Foreskin melanocyte (primary cell): ENCODE measurements at places on chromosomes 1 and 21.

GRCh38 chr1:179175011-179175841, 54.3 kb downstream of the ABL2 start:
- DNase-seq = peak; percentile 98

- no peak for DNase-seq
Observed at GRCh38 chr1:108799001-108799400, 52.5 kb downstream of the STXBP3 start.

DNA sequence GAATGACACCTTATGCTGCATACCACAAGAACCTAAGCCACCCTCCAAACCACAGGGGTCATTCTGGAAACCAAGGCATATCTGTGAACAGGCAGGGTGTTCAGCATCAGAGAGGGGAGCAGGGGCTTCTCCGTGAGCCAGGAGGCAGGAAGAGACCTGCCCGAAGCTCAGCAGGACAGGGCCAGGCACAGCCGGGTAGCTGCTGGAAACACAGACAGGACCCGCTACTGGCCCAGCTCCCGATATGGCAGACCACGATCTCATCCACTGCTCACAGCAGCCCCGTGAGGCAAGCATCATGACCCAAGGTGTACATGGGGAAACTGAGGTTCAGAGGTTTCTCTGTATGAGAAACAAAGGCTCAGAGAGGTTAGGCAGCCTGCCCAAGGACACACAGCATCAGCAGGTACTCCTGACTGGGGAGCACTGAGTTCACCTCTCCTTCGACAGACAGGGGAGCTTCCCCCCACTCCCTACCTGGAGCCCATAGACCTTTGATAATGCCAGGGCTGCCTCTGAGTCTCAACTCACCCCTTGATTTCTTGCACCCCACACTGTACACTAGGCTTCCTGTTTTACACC, 317.7 kb downstream of the MATN1 start:
- no peak for DNase-seq

DNA sequence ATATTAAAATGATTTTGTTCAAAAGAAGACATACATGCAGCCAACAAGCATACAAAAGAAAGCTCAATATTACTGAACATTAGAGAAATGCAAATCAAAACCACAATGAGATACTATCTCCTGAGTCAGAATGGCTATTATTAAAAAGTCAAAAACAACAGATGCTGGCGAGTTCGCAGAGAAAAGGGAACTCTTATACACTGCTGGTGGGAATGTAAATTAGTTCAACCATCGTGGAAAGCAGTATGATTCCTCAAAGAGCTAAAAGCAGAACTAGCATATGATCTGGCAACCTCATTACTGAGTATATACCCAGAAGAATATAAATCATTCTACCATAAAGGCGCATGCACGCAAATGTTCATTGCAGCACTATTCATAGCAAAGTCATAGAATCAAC, 126.0 kb upstream of the HMCN1 start:
- no peak for DNase-seq

- DNase-seq = no peak
Observed at GRCh38 chr1:44015206-44015605, 16.1 kb downstream of the SLC6A9 start.

- no peak for DNase-seq
Observed at GRCh38 chr21:22490049-22490448, 1491.8 kb downstream of the NCAM2 start.

- DNase-seq = no peak
Observed at GRCh38 chr21:46439906-46440305, 18.8 kb upstream of the DIP2A start.

- DNase-seq = no peak
Observed at GRCh38 chr1:1899266-1899966, 8.5 kb upstream of the GNB1 start.

DNA sequence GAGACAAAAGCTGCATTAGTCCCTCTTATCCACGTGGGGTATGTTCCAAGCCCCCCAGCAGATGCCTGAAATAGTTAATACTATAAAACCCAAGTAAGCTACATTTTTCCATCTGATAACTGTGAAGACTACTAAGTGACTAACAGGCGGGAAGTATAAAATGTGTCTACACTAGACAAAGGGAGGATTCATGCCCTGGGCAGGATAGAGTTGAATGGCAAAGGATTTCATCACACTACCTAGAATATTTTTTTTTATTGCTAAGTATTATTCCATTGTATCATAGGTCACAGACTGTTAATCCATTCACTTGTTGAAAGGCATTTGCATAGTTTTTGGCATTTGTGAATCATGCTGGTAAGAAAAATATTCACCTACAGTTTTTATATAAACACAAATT, 26.4 kb upstream of the CFHR4 start:
- DNase-seq = peak; percentile 32

GRCh38 chr1:153734396-153735089, 6.7 kb downstream of the INTS3 start:
- no peak for DNase-seq

DNA sequence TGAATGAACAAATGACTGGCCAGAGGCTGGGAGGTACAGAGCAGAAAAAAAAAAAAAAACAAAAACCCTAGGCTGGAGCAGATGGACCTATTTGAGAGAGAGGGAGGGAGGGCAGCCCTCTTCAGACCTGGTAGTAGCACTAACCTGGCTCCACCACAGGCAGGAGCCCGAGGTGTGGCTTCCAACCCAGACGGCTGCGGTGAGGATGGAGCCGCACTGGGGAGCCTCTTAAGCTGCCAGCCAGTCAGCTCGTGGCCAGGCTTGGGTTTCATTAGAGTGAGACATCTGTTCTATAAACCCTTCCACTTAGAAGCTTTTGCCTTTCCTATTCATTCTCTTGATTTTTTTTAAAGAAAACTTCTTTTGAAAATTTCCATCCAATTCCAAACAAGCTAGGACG, 16.8 kb downstream of the LGR6 start:
- no peak for DNase-seq

DNA sequence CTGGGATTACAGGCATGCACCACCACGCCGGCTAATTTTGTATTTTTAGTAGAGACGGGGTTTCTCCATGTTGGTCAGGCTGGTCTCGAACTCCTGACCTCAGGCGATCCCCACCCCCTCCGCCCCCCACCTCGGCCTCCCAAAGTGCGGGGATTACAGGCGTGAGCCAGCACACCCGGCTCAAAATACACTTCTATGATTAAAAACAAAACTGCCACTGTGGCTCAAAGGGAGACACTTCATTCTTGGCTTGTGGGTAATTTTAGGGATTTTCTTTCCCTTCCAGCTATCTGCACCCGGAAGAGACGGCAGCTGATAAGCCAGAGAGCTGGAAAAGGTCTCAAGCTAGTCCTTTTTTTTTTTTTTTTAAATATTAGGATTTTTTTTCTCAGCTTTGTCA, 24.5 kb downstream of the TMPRSS2 start:
- DNase-seq = no peak

DNA sequence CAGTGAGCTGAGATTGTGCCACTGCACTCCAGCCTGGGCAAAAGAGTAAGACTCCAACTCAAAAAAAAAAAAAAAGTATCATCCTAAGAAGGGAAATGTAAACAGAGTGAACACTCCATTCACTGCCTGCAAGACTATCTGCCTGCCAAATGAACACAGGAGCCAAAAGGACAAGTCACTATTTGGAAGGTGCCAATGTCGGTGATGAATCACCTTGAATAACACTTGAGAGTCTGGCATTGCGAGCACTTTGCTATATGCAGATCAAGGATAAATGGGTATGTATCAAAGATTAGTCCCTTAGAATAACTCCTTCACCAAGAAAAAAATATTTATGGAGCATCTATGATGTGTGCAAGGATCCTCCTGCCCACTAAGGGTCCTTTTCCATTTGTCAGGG, 6.6 kb downstream of the UBR4 start:
- DNase-seq = no peak

DNA sequence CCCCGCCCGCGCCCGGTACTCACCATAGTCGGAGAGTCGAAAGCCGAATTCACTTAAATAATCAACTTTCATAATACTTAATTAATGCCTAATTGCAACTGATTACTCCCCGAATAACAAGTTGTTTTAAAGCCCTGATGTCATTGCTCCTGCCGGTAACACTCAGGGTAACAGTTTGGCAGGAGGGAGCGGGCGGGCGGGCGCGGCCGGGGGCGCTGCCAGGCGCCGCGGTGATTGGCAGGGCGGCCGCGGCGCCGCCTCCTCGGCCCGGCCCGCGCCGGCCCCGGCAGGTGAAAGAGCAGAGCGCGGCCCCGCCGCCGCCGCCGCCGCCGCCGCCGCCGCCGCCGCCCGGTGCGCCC, 102.2 kb downstream of the CASZ1 start:
- no peak for DNase-seq

GRCh38 chr1:32335790-32336590, at the start of gene MARCKSL1:
TSS of gene MARCKSL1 (minus strand) at chr1:32336233. CDS start at chr1:32336033, 200 bp downstream.
- DNase-seq = no peak

- no peak for DNase-seq
Observed at GRCh38 chr1:159934136-159935039, 9.1 kb upstream of the TAGLN2 start.

DNA sequence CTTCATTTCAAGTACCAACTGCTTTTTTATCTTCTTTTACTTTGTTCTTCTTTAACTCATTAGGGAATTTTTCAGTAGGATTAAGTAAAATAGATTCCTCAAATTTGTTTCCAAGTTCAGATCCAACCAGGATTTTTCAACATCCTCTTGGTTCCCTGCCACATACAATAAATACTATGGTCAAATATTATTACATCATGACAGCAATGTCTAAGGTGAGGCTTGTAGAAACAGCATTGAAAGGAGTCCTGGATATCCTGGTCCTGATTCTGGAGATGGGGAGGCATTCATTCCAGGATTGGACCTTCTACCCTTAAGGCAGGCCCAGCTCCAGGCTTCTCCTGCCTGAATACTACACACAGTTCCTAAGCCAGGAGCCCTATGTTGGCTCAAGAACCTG, 80.2 kb upstream of the F3 start:
- no peak for DNase-seq

GRCh38 chr1:70222716-70223235, 1.6 kb downstream of the SRSF11 start:
- no peak for DNase-seq

- DNase-seq = no peak
Observed at GRCh38 chr1:28395181-28395580, 25.6 kb downstream of the PHACTR4 start.

DNA sequence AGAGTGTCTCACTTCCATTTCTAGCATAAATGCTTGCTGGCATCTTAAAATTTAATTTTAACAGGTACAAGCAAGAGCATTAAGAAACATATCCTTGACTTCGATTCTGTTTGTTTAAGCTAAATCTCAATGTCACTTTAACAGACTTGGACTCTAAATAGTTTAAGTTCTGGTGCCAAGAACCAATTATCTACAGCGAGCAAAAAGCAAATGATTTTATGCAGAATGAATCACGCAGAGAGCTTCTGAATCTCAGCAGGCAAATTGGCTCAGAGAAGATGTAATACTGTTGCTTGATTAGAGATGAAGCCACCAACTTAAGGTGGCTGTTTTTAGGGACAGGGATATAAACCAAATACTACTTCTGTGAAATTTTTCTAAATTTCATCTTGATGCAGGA, 117.0 kb upstream of the PLD5 start:
- no peak for DNase-seq

GRCh38 chr1:23171181-23171755, 2.6 kb upstream of the LUZP1 start:
- no peak for DNase-seq

DNA sequence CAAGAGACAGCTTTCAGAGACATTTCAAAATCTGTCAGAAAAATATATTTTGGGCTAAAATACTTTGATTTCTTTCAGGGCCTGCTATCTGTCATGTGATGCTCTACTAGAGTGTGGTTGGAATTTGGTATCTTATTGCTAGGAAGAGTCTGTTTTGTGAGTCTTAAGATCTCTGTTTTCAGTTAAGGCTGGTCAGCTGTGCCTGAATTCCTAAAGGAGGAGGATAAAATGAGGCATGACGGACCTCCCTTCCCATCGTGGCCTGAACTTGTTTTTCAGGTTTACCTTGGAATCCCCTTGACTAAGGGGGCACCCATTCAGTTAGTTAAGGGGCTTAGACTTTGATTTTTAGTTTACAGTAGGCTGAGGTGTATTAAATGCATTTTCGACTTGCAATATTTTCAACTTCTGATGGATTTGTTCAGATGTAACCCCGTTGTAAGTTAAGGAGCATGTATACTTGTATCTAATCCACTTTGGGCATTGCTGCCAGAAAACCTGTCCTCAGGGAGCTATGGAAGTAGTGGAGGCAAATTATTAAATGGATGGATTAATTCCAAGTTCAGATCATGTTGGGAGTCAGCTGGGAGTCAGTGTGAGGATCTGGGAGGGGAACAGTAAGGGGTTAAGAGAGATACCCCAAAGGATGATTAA, 18.3 kb downstream of the CAPN2 start:
- DNase-seq = peak; percentile 57

- DNase-seq = no peak
Observed at GRCh38 chr21:41745971-41746743, 20.7 kb downstream of the RIPK4 start.

DNA sequence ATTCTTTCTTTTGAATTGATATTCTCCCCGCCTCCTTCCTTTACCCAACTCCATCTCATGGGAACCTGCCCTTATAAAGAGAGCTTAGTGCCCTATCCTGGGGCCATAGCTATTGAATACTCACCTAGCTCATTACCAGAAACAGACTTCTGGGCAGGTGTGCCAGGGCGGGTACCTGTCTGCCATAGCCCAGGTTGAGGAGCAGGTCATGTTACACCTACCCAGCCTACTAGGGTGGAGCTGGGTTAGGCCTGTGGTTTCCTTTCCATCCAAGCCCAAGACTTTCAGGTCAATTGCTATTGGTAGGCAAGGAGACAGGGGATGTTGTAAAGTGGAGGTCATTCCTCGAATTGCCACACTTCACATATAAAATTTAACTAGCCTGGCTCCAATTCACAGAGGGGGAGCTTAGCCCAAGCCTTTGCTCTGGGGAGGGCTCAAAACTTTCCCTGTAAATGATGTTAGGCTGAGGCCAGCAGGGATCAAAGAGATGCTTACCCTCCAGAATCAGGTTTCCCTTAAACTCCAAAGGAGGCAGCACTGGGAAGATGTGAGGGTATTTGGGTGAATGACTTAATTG, 87.1 kb upstream of the IPO9 start:
- no peak for DNase-seq

DNA sequence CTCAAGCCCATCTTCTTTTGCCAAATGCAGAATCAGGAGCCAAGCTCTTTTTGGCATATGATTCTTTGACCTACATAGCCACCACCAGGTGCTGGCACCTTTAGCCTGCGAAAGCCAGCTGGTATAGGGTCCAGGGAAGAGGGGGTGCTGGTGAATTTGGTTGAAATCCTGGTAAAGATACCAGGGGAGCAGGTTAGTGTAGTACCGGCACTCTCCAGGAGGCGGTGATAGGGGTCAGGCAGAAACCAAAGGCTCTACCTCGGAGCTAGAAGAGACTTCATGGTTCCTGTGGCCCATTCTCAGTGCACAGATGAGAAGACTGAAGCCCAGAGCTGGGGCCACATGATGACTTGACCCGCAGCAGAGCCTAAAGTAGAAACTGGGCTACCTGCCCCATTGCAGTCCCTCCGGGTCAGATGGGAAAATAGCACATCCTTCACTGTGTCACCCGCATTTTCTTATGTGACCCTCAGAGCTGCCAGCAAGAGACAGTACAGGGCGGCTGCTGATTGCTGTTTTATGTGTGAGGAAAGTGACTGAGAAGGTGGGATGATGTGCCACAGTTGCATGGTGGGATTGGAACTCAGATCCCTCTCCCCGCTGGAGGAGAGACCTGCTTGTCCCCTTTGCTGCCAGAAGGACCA, 36.0 kb upstream of the IL19 start:
- DNase-seq = peak; percentile 23

GRCh38 chr1:207813512-207813881, 61.6 kb downstream of the CD46 start:
- DNase-seq = no peak
